ENCODE measurements at places on chromosomes 16 and 17. TPM values are rescaled to one million over a fixed set of nuclear protein-coding genes. Genes with fewer than 3 reads are reported as not detected.

Gene UNC13D
- total RNA-seq = 91.4 TPM

Gene CACNG1
- total RNA-seq = not detected

Gene TBX2
- 119 TPM for total RNA-seq

- no peak for DNase-seq
Measured at GRCh38 chr17:11642655-11643054, 44.4 kb downstream of the DNAH9 start.

- DNase-seq = no peak
Measured at GRCh38 chr17:65850486-65850885, 289.0 kb upstream of the AXIN2 start.

- peak; percentile 70 for DNase-seq
Measured at GRCh38 chr16:48607056-48607825, 2.7 kb downstream of the N4BP1 start.

GRCh38 chr17:44281570-44281969 is 13.6 kb upstream of the SLC4A1 start:
- no peak for DNase-seq

DNA sequence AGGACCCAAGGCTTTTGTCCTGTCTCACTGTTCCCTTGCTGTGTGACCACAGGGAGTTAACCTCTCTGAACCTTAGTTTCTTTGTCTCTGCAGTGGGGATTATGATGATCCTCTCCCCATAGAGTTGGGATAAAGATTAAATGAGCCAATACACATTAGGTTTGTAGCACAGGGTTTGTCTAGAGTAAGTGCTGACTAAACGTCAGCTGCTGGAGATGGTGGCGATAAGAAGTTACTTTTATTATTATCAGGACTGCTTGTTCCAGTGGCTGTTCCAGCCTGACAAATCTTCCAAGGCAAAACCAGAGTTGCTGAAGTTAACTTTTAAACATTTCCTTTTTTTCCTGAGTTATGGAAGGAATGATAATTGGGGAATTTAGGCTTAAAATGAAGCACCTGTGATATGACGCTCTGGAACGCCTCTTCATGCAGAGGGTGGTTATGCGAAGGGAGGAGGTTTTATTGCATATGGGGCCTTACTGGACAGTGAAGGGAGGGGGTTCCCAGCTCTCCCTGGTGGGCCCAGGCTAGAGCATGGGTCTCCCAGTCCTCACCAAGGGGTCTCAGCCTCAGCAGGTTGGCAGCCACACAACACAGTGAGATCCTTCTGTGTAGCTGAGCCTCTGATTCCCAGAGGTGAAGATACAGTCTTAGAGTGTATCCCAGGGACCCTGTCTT is 35.8 kb downstream of the PLCG2 start:
- no peak for DNase-seq

- DNase-seq = peak; percentile 41
Measured at GRCh38 chr17:58755577-58756245, at the start of gene PPM1E. TSS of gene PPM1E (plus strand) at chr17:58755854.

All from left lung (tissue), 14 donors.